CD4-positive, alpha-beta T cell (primary cell): ENCODE measurements at places on chromosomes 5 and 9. TPM values are rescaled to one million over a fixed set of nuclear protein-coding genes. Genes with fewer than 3 reads are reported as not detected.
A peak's percentile ranks its signal among the peaks of the same experiment; 100 is the strongest.

GRCh38 chr5:156815988-156816599, 34.0 kb upstream of the PPP1R2B start:
- no peak for DNase-seq

DNA sequence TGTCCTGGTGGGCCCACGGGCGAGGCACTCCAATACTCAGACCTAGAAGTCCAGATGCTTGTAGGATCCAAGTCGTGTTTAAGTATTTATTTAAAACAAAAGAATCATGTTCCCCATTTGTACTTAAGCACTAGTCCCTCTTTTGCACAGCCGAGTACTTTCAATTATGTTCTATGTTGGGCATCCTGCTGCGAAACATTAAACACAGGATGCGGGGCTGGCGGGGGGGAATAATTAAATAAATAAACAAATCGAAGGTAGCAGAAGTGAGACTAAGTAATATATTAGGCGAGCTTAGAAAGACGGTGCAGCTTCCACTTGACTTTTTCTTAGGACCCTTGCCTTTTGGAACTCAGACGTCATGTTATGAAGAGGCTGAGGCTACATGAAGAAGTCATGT, 1129.2 kb upstream of the ACO1 start:
- no peak for DNase-seq

- no peak for DNase-seq
These were observed 21.7 kb downstream of the CXXC5 start for GRCh38 chr5:139669662-139670368.

GRCh38 chr5:123771715-123772114, 259.7 kb downstream of the CSNK1G3 start:
- no peak for DNase-seq

- no peak for DNase-seq
These were observed 473.9 kb upstream of the CYLC2 start for GRCh38 chr9:102521097-102521755.

DNA sequence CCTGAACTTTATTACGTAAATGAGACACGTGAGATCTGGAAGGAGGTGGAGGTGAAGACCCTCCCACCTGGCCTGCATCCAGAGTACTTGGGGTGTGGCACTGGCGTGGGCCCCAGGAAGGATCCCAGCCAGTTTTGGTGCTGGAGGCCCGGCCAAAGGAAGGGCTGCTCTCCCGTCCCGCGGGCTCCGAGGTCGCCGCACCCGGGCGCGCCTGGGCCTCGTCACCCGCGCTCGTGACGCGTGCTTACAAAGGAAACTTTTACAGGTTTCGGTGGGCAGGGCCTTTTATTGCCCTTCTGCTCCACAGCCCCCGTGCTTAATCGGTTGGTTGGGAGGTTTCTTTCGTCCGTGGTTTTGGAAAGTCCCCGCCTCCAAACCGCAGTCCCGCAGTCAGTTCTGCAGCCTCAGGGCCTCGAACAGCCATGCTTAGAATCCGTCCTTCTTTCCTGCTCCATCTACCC, 29.2 kb downstream of the CDKN2A start:
- DNase-seq = peak; percentile 33

GRCh38 chr9:105141146-105141975, 103.1 kb upstream of the SLC44A1 start:
- no peak for DNase-seq

DNA sequence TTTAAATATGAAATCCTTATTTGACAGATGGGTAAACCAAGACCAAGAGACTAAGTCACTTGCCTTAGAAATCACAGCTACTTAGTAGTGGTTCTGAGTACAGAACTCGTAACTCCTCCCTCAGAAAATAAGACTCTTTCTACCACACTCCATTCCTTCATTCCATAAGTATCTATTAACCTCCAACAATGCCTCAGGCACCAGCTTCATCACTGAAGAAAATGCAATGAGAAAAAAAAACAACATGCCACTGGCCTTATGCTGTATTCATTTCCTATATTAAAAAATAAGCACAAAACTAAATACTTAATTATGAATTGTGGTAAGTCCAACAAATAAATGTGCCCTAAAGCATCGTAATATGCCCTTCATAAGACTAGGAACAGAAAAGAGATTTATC, 13.5 kb upstream of the FREM1 start:
- no peak for DNase-seq

GRCh38 chr9:16434526-16434925, 435.9 kb downstream of the BNC2 start:
- DNase-seq = no peak

PCDHB15 gene
- total RNA-seq = not detected

CHSY3 gene
- not detected for total RNA-seq

SLC34A1 gene
- not detected for total RNA-seq
